ENCODE measurements at places on chromosomes 11 and 22.

- no peak for DNase-seq
Observed at GRCh38 chr11:3155691-3156258, 9.3 kb downstream of the OSBPL5 start.

DNA sequence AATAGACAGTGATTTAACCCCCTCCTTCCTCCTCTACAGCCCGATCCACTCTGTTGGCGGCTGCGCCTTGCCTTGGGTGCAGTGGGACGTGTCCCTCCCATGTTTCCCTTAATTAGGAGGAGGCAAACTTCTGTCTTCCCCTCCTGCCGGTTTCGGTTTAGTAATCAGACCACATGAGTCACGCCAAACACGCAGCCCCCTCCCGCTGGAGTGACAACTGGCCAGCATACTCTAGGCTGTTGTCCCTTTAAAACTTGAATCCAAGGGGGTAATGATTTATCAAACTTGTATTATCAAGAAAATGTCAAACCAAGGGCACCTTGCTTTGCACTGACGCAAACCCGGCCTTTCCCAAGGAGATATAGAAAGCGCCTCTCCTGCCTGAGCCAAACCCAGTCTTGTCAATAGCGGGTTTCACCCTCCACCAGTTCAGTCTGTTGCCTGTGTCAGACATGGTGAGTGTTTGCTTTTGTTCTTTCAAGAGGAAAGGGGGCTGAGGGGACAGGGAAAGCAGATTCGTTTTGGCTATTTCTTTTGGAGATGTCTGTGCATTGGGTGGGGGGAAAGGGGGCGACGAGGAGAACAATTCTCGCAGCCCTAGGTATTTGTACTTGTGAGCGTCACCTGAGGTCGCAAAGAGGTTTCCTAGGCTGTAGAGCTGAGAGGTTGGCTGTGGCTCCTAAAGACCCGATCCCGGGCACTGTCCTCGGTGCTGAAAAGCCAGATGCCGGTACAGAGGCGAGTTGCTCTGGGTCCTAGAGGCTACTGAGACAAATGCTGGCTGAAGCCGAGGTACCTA, at the start of gene SLC6A5:
TSS of gene SLC6A5 (plus strand) at position 388 of the 799 bp plus-strand sequence. CDS start at position 453, 65 bp downstream.
- DNase-seq = peak; percentile 61

DNA sequence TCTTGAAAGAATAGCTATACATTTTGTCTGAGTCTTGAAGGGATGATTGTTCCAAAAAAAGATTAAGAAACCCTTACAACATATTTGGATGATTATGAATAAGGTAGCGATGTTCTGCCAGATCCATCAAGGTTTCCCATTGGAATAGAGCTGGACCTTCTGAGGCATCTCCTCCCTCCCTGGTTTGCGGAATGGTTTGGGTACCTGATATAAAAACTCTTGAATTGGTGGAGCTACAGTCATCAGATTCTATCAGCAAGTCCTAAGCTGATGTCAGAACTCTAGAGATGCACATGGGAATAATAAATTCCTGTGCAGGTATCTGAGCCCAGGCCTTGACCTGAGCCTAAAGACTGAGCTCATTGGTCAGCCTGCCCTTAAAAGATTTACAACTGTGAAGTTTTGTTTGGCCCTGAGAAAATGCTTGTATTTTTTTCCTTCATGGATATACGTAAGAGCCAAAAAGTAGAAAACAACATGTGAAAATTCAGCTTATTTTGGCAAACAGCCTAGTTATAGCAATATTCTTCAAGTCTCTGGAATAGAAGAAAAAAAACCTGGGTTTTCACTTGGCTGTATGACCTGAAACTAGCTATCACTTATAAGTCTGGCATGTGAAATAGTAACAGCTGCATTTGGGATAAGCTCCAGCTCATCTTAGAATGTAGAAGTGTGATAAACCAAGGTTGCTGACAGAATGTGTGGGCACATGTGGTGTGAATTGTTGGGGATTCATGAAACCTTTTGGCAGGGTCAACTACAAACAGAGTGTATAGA, 265.7 kb upstream of the CTSC start:
- peak; percentile 83 for DNase-seq

GRCh38 chr22:46802608-46803027, 40.2 kb downstream of the TBC1D22A start:
- DNase-seq = no peak

DNA sequence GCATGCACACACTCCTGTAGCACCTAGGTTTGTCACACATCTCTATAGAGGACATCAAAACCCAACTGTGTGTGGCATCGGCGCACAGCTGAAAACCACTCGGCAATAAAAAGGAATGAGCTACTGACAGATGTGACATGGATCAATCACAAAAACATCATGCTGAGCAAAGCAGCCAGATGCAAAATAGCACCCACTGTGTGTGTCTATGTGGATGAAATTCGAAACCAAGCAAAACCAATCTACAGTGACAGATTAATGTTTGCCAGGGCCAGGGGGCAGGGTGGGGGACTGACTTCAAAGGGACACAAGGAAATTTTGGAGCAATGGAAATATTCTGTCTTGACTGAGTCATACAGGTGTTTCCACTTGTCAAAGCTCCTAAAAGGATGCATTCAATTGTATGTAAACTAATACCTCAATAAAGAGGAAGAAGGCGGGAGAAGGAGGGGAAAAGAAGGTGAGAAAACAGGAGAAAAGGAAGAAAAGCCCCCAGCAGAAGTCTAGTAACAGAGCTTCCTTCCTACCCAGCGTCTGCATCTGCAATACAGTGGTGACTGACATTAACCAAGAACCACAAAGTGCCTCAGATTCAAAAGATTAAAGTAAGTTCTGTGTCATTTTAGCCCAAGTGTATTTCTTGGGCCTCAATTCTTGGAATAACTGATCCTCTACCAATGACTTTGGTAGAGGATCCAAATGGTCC, 49.8 kb downstream of the PACSIN2 start:
- DNase-seq = no peak

- DNase-seq = peak; percentile 25
Observed at GRCh38 chr11:88179971-88180629, 4.9 kb upstream of the RAB38 start.

DNA sequence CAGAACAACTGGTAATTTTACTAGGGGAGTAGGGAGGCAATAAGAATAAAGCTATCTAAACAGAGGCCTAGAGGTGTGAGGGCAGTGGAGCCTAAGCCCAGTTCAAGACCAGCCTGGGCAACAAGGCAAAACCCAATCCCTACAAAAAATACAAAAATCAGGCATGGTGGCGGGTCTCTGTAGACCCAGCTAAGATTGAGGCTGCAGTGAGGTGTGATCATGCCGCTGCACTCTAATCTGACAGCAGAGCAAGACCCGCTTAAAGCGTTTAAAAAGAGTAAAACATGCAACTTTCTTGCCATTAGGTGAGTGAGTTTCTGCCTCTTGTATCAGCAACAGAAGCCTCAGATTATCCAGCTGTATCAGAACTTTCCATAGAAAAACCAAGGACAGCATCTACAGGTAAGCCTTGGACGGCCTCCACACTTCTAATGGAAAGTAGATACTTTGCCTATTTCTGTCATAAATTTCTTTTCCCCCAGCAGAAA, 12.1 kb downstream of the TAF1D start:
- no peak for DNase-seq

GRCh38 chr11:6111673-6112072, 4.2 kb downstream of the OR56B4 start:
- peak; percentile 1 for DNase-seq

- DNase-seq = no peak
Observed at GRCh38 chr11:128937480-128937879, 5.2 kb downstream of the TP53AIP1 start.

GRCh38 chr11:118259138-118259537, 5.0 kb downstream of the MPZL2 start:
- no peak for DNase-seq

DNA sequence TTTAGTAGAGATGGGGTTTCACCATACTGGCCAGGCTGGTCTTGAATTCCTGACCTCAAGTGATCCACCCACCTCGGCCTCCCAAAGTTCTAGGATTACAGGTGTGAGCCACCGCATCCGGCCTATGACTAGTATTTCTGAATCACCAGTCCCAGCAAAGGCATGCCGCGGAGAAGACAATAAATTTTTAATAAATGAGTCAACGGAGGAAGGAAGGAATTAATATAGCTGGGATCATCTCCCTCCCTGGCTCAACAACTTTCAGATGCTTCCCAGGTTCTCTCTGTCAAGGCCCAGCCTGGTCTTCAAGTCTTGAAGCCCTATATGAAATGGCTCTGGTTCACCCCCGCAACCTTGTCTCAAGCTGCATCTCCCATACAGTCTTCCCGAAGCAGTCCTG, 45.7 kb downstream of the CYTH4 start:
- DNase-seq = peak; percentile 59

- no peak for DNase-seq
Observed at GRCh38 chr11:65404638-65405339, 17.8 kb upstream of the NEAT1 start.

- peak; percentile 59 for DNase-seq
Observed at GRCh38 chr11:1879941-1880720, 11.6 kb downstream of the PRR33 start.

DNA sequence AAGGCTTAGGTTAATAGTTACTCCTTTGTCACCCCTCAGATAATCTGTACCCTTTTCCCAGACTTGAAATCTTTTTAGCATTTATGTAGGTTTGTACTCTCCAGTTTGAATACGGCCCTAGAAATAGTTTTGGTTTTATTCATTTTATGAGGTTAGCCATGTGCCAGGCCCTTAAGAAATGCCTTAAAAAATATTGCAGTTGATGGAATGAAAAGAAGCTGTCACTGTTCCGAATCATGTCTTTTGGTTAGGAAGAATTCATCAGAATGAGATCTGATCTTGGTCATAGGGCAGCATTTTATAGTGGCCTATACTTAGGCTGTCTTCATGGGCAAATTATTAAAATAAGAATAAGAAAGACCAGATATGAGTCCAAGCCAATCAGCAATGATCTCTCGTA, 14.8 kb upstream of the PRSS23 start:
- no peak for DNase-seq

GRCh38 chr11:65320386-65321075, 5.9 kb downstream of the CDC42EP2 start:
- DNase-seq = no peak

DNA sequence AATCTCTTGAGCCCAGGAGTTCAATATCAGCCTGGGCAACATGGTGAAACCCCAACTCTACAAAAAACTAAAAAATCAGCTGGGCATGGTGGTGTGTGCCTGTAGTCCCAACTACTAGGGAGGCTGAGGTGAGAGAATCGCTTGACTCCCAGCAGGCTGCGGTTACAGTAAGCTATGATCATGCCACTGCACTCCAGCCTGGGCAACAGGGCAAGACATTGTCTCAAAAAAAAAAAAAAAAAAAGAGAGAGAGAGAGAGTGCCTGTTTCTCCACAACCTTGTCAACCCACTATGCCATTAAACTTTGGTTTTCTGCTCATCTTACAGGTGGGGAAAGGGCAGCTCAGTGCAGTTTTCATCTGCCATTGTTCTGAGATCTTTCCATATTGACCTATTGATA, 5.1 kb downstream of the FOLR3 start:
- DNase-seq = no peak
